ENCODE measurements at places on chromosomes 3 and 15. TPM values are rescaled to one million over a fixed set of nuclear protein-coding genes. Genes with fewer than 3 reads are reported as not detected.

GRCh38 chr15:90188914-90189748 is 12.0 kb upstream of the SEMA4B start:
- no peak for DNase-seq

- no peak for DNase-seq
Observed at GRCh38 chr3:186525369-186526255, 18.6 kb downstream of the CRYGS start.

DNA sequence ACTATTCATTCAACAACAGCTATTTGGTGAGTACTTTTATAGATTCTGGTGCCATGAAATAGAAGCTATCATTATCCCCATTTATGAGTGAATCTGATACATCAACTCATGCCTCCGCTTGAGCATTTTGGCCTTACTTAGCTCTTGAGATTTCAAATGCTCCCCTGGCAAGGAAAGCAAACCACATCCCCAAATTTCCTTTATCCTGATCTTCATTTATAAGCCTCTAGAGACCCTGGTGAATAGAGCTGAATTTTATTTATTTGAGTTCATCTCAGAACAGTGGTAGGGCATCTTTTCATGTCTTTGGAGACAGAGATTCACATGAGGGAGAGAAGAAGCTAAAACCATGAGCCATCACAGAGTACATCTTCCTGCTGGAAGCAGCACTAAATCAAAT is 317.2 kb downstream of the SLC9A9 start:
- DNase-seq = no peak

- DNase-seq = no peak
Observed at GRCh38 chr3:72290859-72291638, 506.1 kb upstream of the PROK2 start.

DNA sequence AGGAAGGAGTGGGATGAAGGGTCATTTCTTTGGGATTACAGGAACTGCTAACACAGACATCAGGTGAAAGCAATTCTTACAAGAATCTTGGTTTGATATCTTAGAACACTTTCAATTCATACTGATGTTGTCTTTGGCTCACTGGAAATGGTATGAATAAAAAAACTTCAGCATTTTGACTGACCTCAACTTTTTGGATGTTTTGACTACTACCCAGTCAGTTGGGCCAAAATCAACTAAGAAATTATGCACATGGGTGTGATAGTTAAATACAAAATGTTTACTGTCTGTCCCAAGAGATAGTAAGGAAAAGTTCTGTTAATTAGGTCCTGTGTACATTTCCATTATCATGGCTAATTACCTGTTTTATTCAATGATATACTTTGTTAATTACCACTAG is 165.5 kb upstream of the LRIG1 start:
- DNase-seq = no peak

Gene NEK11
- polyA plus RNA-seq = 18.7 TPM

DNA sequence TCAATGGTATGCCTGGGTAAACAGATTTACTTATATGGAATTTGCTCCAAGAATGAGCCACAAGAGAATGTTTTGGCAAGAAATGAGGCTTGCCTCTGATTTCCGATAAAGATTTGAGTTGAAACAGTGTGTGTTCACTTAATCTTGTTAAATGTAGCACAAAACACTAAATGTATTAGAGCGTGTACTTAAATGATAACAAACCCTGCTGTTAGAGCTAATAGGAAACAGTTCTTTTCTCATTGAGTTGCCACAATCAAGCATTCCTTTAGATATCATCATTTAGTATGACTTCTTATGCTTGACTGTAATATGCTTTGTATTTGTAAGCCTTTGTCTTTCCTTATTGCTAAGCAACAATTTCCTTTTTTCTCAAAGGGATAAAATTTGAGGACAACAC is 353.6 kb upstream of the ZNF717 start:
- no peak for DNase-seq
